CD4-positive, alpha-beta memory T cell (primary cell): ENCODE measurements at places on chromosomes 16 and 17. TPM values are rescaled to one million over a fixed set of nuclear protein-coding genes. Genes with fewer than 3 reads are reported as not detected.

The CSH2 gene
- not detected for polyA plus RNA-seq

The ADGRG1 gene
- not detected for polyA plus RNA-seq

The TEX2 gene
- 8.7 TPM for polyA plus RNA-seq

The MSI2 gene
- polyA plus RNA-seq, result 2.1 TPM

The CDH16 gene
- polyA plus RNA-seq, result not detected

The CDRT4 gene
- polyA plus RNA-seq, result 2.0 TPM

The HP gene
- not detected for polyA plus RNA-seq

- H3K36me3 ChIP-seq, result no peaks in the 10 kb centered on the region
- no peaks in the 10 kb centered on the region for H3K27me3 ChIP-seq
- no peak overlapping the region for H3K27ac ChIP-seq
- no peak for DNase-seq
- H3K4me1 ChIP-seq, result peaks cover 54% of the 10 kb centered on the region
- H3K4me3 ChIP-seq, result no peak overlapping the region
These were observed 30.2 kb downstream of the MSI2 start for GRCh38 chr17:57286399-57287105.

GRCh38 chr17:42287305-42287976 is 857 bp upstream of the STAT5A start:
- H3K27me3 ChIP-seq, result no peaks in the 10 kb centered on the region
- H3K4me3 ChIP-seq, result peak overlapping the region; percentile 86
- peak; percentile 38 for DNase-seq
- peak overlapping the region; percentile 87 for H3K27ac ChIP-seq

DNA sequence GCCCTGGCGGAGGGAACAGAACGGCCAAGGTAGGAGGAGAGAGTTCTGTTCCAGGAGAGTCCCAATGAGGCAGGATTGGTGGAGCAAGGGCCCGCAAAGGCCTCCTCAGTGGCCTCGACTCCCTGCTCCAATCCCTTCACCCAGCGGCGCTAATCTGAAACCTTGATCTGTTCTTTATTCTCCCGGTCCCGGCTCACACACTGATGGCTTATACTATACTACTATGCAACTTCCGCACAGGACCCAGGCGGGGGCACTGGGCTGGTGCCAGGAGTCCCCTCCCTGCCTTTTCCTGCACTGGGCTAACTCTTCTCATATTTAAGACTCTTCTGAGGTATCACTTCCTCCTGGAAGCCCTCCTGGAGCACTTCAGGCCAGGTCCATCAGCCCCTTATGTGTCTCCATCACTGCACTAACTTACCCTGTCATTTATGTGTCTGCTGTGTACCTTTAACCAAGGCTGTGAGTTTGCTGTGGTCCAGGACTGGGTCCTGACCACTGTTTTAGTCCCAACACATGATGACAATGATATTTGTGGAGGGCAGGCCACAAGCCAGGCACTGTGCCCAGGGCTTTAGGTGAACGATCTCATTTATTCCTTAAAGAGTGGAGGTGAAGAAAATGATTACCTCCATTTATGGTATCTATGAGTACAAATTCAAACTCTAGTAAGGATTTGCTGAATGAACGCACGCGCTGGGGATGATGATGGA is 6.8 kb downstream of the CCDC102A start:
- no peaks in the 10 kb centered on the region for H3K36me3 ChIP-seq
- H3K27me3 ChIP-seq, result no peaks in the 10 kb centered on the region
- peaks cover 54% of the 10 kb centered on the region for H3K4me1 ChIP-seq
- H3K4me3 ChIP-seq, result no peak overlapping the region

- no peaks in the 10 kb centered on the region for H3K4me1 ChIP-seq
- no peaks in the 10 kb centered on the region for H3K27me3 ChIP-seq
- H3K4me3 ChIP-seq, result no peak overlapping the region
- H3K27ac ChIP-seq, result no peak overlapping the region
- peaks cover 70% of the 10 kb centered on the region for H3K36me3 ChIP-seq
These were observed 17.7 kb downstream of the POLR3E start for GRCh38 chr16:22314661-22315626.

- no peak for DNase-seq
- H3K27me3 ChIP-seq, result no peaks in the 10 kb centered on the region
- H3K4me3 ChIP-seq, result no peak overlapping the region
- H3K27ac ChIP-seq, result no peak overlapping the region
These were observed 140.9 kb downstream of the UTP18 start for GRCh38 chr17:51401279-51401678.

DNA sequence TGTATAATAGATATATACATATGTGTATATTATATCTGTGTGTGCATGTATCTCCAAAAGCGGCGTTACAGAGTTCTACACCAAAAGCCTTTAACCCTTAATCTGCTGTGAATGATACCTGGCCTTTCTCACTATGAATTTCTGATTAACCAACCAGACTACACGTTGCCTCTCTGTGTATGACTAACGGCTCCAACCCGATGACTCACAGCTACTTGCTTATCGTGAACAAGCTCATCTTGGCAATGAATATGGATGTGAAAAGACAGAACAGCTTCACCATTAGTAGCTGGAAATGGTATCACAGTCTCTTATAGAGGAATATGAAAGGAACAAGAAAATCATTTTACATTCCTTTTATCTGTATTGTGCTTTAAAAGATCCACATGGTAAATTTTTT is 23.8 kb upstream of the ARHGAP44 start:
- no peaks in the 10 kb centered on the region for H3K27me3 ChIP-seq
- no peaks in the 10 kb centered on the region for H3K4me1 ChIP-seq
- H3K4me3 ChIP-seq, result no peak overlapping the region
- no peak overlapping the region for H3K27ac ChIP-seq
- DNase-seq, result no peak

GRCh38 chr16:4675864-4676786 is 17.2 kb upstream of the NUDT16L1 start:
- H3K4me1 ChIP-seq, result peaks cover 23% of the 10 kb centered on the region
- DNase-seq, result peak; percentile 76
- no peaks in the 10 kb centered on the region for H3K27me3 ChIP-seq
- peak overlapping the region; percentile 65 for H3K27ac ChIP-seq
- no peaks in the 10 kb centered on the region for H3K36me3 ChIP-seq

DNA sequence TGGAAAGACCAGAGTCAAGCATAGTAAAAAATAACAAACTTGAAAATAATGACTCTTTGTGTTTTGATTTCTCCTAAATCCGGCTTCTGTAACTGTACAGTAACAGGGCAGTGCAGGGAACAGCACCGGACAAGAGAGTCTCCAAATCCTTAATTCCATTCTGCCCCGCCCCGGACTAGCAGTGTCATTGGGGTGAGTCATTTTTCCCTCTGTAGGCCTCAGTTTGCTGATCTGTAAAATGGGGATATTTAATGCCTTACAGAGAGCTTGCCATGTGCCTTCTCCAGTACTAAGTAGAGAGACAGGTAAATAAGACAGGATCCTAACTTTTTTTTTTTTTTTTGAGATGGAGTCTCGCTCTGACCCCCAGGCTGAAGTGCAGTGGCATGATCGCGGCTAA is 83.6 kb upstream of the TBC1D3K start:
- no peaks in the 10 kb centered on the region for H3K4me1 ChIP-seq
- DNase-seq, result no peak
- no peak overlapping the region for H3K27ac ChIP-seq
- no peaks in the 10 kb centered on the region for H3K27me3 ChIP-seq

- DNase-seq, result no peak
- no peak overlapping the region for H3K4me3 ChIP-seq
- H3K27ac ChIP-seq, result no peak overlapping the region
- no peaks in the 10 kb centered on the region for H3K4me1 ChIP-seq
- no peaks in the 10 kb centered on the region for H3K36me3 ChIP-seq
- H3K27me3 ChIP-seq, result no peaks in the 10 kb centered on the region
These were observed 236.4 kb upstream of the AXIN2 start for GRCh38 chr17:65797809-65798208.

- peaks cover 7% of the 10 kb centered on the region for H3K36me3 ChIP-seq
- no peaks in the 10 kb centered on the region for H3K27me3 ChIP-seq
- peaks cover 6% of the 10 kb centered on the region for H3K4me1 ChIP-seq
- no peak for DNase-seq
These were observed 45.2 kb downstream of the MFSD11 start for GRCh38 chr17:76783146-76783545.

DNA sequence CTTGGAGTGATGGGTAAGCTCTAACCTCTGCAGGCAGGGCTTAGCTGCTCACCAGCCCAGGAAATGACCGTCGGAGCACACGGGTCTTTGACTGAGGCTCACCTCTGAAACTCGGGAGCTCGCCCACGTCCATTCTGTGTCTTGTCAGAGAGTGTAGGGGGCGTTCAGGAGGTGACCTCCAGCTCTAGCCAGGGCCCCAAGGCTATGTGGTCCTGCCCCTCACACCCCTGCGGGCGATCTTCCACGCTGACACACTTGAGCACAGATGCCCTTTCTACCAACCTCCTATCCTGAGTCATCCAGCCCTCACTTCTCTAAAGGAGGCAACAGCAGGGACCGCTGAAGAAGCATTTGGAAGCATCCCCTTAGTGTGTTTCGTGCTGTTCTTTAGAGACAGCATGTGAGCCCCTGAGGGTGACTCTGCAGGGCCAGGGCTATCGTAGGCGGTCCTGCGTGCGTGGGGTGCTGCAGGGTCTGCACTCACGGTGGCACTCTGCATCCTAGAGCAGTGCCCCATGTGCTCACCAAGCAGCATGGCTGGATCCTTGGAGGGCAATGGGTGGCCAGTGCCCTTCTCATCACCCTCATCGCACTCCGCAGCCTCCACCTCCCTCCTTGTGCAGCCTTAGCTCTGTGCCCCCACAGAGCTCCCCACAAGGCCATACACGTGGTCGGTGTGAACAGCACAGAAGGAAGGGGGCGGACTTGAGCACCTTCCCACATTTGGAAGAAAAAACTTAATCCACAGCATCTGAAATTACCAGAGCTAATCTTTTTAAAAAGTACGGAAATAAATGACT is 33.8 kb downstream of the SLC47A1 start:
- no peaks in the 10 kb centered on the region for H3K4me1 ChIP-seq
- H3K27ac ChIP-seq, result no peak overlapping the region
- H3K36me3 ChIP-seq, result no peaks in the 10 kb centered on the region
- DNase-seq, result no peak

DNA sequence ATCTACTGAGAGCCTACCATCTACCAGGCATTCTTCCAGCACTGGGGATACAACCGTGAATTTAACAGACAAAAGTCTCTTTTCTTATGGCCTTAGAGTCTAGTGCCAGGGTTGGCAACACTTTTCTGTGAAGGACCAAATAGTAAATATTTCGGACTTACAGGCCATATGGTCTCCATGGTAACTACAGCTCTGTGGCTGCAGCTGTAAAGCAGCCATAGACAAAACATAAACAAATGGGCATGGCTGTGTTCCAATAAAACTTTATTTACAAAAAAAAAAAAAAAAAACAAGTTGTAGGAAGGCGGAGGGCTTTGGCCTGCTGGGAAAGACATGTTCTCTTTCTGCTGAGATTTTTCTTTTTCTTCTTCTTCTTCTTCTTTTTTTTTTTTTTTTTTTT is 98.7 kb downstream of the ABCC12 start:
- no peak overlapping the region for H3K4me3 ChIP-seq
- H3K27me3 ChIP-seq, result peaks cover 5% of the 10 kb centered on the region
- no peak for DNase-seq
- no peaks in the 10 kb centered on the region for H3K4me1 ChIP-seq

GRCh38 chr16:29876594-29877249 is 13.7 kb upstream of the CDIPT start:
- H3K27me3 ChIP-seq, result peaks cover 8% of the 10 kb centered on the region
- DNase-seq, result no peak
- H3K4me1 ChIP-seq, result peaks cover 14% of the 10 kb centered on the region
- H3K4me3 ChIP-seq, result no peak overlapping the region
- H3K36me3 ChIP-seq, result no peaks in the 10 kb centered on the region

- no peak overlapping the region for H3K4me3 ChIP-seq
- no peak for DNase-seq
- H3K27me3 ChIP-seq, result no peaks in the 10 kb centered on the region
- peaks cover 33% of the 10 kb centered on the region for H3K36me3 ChIP-seq
These were observed 3.0 kb downstream of the NUDT16L1 start for GRCh38 chr16:4696172-4696904.

- no peak overlapping the region for H3K4me3 ChIP-seq
- H3K4me1 ChIP-seq, result peaks cover 91% of the 10 kb centered on the region
- no peak for DNase-seq
- H3K27ac ChIP-seq, result peak overlapping the region; percentile 18
- no peaks in the 10 kb centered on the region for H3K27me3 ChIP-seq
- no peaks in the 10 kb centered on the region for H3K36me3 ChIP-seq
These were observed 48.2 kb upstream of the FOXJ1 start for GRCh38 chr17:76189247-76189646.

- peak; percentile 54 for DNase-seq
- peak within 1 kb of the TSS; percentile 80 for H3K27ac ChIP-seq
- no peaks in the 10 kb centered on the region for H3K27me3 ChIP-seq
- peak within 1 kb of the TSS; percentile 89 for H3K4me3 ChIP-seq
These were observed at the start of the genes ACADVL and DLG4 for GRCh38 chr17:7219812-7220592. Gene ACADVL, plus strand, starts transcription at chr17:7219938. Its CDS starts 47 bp downstream, at chr17:7219985. Gene DLG4, minus strand, starts transcription at chr17:7219836.

DNA sequence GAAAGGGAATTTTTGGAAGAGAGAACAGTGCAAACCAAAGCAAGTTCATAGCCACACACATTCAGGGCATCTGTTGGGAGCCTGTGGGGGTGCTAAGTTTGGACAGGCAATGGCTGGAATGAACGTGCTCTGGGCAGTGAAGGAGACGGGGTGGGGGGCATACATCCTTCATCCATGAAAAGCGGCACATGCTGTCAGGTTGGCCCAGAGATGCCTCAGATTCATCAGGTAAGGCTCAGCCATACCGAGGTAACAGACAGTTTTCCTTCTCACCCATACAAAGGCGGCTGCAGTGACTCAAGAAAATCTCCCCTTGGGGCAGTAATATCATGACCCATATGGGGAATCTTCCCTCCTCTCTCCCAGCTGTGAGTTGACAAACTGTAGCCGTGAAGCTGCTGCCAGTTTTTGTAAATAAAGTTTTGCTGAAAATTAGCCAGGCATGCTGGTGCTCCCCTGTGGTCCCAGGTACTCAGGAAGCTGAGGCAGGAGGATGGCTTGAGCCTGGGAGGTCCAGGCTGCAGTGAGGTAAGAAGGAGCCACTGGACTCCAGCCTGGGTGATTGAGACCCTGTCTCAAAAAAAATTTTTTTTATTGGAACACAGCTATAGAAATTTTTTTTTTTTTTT is 9.2 kb upstream of the UBALD2 start:
- DNase-seq, result no peak
- H3K36me3 ChIP-seq, result no peaks in the 10 kb centered on the region
- peaks cover 55% of the 10 kb centered on the region for H3K4me1 ChIP-seq
- H3K4me3 ChIP-seq, result no peak overlapping the region
